Activated CD4-positive, alpha-beta T cell treated with anti-CD3 and anti-CD28 coated beads, Interleukin-10, Interleukin-2, amounts not matched to agents 100 ng/mL and 50 ng/mL, durations not matched to agents 16 hours and 8 hours (primary cell): ENCODE measurements at places on chromosomes 1 and 21.

GRCh38 chr1:16158993-16159831 is 3.3 kb upstream of the EPHA2 start:
- no peak for DNase-seq

- DNase-seq: no peak
These were observed 10.2 kb upstream of the OTUD7B start for GRCh38 chr1:150020711-150021110.

GRCh38 chr1:219161371-219161770 is 12.3 kb upstream of the LYPLAL1 start:
- no peak for DNase-seq

DNA sequence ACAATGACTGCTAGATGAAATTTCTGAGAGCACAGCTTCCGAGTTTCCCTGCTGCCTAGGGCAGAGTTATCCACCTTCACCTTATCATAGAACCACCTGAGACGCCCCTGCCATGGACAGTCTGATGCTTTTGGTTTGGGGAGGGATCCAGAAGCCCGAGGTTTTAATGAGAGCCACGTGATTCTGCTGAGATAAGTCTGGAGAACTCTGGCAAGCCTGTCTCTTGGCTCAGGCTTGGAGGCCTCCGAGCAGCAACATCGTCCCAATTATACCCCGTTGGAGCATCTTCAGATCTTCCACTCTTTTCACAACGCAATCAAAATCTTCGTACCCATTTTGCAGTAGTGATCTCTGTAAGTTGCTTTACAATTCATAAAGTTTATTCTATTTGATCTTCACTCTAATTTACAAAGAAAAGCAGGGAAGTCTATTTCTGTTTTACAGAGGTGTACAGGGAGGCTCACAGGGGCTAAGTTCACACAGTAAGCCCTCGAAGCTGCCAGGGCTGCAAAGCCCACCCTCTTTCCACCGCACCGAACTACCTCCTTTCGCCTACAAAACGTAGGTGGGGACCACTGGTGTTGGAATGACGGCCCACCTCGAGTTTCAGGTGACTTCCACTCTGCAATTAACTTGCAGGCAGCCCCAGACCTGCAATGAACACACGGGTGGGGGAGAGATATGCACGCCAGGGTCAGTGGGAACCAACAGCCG is 513 bp upstream of the HHAT start:
- no peak for DNase-seq

DNA sequence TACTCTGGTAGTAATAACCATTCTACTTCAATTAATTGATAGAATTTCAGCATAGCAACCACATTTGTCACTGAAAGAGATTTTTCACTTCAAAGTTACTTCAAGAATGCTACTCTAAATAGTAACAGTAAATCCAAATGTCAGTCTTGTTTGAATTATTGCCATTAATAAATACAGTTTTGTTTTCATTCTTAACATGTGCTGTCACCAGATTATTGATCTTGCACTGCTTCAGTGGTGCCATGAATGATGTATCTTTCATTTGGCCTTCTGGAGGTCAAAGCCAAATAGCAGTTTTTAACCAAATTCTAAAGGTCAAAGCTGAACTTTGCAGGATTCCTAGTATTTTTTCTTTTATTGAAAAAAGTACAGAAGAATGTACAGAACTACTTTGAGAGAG is 199.5 kb downstream of the PATJ start:
- DNase-seq: no peak

GRCh38 chr1:155313261-155313660 is 4.6 kb downstream of the FDPS start:
- DNase-seq: no peak

DNA sequence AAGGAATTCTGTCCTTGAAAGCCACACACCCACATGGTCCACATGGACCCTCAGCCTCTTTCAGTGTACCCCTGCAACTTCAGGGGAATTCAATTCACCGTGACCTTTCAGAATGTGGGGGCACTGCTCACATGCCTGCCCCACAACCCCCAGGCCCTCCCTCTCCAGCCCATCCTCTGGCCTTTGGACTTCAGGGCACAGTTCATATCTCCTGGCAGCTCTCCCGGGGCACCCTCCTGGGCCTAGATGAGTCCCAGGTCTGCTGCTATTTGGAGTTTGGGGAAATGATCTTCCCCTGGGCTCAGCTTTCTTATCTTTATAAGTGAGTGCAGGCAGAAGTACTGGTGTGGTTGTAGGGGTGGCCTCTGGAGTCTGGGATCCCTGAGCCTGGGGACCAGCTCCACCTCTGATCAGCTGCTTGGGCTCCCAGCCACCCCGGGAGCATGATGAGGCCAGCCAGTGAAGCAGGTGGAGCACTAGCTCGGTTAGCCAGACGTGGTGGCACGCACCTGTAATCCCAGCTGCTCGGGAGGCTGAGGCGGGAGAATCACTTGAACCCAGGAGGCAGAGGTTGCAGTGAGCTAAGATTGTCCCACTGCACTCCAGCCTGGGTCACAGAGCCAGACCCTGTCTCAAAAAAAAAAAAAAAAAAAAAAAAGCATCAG is 15.8 kb downstream of the C1orf167 start:
- no peak for DNase-seq

DNA sequence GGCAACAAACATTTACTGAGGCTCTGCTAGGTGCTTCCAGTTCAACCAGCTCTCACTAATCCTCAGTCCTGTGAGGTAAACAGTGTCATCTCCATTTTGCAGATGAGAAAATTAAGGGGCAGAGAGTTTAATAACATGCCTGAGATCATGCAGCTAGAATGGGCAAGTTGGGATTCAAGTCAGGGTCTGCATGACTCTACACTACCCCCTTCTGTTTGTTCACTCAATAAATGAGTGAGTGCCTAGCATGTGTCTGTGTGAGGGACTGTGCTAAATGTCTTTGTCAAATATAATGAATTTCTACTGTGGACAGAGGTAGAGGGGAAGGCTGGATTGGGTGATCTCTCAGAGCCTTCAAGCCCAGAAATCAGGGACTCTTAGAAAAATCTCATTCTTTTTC is 4.5 kb downstream of the PEF1 start:
- DNase-seq: no peak

DNA sequence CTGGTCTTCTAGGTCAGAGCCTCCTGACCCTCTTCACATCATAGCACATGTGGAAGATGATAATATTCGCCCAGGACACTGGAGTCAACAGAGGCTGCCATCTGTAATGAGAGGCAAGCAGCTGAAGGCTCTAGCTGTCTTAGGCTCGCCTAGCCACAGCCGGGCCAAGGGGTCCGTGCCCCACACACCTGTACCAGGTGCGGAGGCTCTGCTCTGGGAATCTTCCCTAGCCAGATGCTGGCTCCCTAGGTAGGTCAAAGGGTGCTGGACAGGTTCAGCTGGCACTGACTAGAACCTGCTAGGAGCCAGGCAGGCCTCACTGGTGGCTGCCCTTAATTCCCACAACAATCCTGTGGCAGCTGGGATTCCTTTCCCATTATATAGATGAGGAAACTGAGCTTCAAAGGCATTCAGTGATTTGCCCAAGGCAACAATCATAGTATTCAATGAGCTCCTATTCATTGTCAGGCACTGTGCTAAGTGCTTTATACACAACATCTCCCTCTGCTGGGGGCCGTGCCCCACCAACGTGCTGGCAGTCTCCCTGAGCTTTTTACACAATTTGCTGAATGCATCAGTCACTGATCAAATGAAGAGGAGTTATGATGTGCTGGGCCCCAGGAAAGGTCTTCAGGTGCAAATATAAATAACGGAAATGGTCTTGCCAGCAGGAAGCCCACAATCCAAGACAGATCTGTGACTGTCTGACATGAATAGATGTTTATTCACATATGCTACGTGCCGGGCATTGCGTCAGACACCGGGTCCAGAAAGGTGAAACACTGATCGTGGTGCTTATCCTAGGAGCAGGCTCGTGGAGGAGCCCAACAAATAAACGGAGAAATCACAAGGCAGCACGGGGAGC is 58.0 kb downstream of the DDX20 start:
- no peak for DNase-seq

DNA sequence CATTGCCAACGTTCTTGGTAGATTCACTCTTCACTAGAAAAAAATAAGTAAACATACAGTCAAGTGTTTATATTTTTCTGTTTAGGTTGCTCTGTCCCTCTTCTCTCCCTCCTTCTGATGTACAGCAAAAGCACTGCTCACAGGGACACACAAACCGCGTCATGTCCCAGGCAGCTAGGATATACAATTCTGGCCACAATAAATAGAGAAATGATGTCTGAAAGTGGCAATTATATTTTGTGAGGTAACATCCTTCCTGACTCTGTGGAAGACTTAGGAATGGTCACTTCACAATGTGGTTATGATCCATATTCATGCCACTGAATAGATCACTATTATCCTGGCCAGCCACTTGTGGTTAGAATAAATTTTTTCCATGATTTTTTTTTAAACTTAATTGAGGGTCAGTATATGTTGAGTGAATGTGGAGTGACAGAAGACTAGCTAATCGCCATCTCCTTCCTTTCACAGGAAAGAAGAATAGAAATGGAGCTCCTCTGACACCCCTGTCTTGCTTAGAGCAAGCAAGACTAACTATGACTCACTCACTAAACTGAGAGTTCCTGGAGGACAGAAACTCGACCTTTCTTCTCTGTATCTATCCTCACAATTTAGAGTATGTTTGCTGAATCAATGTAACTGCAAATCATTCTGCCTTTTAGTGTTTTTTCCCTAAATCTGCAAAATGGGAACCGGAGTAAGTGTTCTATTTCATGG is 54.0 kb downstream of the ZNHIT6 start:
- peak; percentile 5 for DNase-seq

DNA sequence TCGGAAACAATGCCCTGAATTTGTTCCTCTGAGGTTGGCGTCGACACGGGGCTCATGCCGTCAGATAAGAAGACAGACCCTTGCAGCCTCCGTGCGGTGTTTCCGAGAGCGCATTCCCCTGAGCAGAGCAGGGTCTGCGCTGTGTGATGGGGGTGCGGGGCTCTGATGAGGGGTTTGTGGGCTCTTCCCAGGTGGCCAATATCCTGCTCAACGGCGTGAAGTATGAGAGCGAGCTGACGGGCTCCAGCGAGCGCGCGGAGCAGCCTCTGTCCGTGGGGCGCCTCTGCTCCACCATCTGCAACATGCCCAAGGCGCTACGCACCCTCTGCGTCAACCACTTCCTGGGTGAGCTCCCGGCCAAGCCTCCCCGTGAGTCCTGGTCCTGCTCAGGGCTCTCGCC is 17.3 kb downstream of the SLC45A1 start:
- DNase-seq: no peak

DNA sequence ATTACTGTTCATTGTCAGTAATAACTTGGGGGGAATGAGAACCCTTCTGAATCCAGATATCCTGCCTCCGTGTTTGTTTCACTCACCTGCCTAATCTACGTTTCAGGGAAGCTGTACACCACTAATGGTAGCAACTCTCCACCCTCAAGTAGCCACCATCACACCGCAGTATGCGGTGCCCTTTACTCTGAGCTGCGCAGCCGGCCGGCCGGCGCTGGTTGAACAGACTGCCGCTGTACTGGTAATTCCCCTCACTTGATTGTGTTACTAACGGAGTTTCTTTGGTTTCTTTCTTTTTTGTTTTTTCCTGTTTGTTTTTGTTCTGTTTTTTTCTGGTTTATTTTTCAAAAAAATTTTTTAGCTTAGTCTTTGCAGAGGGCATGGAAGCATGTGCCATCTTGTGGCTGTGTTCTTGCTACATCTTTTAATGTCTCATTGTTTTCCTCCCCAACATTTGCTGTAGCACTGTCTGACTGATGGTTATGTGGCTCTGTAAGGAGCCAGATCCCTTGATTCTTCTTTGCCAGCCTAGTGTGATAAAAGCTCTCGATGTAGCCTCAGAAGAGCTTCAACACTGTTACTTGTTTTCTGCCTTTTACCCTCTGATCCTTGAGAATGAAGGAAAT is 15.9 kb upstream of the OLFML3 start:
- DNase-seq: no peak

- DNase-seq: no peak
These were observed 43.6 kb upstream of the COL18A1 start for GRCh38 chr21:45361033-45361997.

DNA sequence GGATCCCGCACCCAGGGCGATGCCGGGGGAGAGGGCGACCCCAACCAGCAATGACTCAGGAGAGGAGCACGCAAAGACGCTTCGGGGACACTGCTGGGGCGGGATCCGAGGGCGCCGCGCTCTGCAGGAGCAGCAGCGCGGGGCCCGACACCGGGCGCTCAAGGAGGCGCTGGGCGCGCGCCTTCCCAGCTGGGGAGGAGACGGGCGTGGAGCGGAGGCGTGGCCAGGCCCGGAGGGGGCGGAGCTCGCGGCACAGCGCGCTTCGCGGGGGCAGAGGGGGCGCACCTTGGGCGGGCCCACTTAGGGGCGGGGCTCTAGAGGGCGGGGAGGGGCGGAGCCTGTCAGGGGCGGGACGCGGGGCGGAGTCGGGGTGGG is 369 bp downstream of the SUMO3 start:
- peak; percentile 96 for DNase-seq

DNA sequence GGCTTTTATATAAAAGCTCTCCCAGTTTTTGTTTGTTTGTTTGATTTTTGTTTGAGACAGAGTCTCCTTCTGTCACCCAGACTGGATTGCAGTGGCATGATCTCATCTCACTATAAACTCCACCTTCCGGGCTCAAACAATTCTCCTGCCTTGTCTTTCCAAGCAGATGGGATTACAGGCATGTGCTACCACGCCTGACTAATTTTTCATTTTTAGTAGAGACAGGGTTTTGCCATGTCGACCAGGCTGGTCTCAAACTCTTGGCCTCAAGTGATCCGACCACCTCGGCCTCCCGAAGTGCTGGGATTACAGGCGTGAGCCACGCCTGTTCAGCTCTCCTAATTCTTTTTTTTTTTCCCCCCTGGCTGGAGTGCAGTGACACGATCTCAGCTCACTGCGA is 4.4 kb downstream of the PCAT6 start:
- DNase-seq: no peak

- DNase-seq: peak; percentile 34
These were observed 13.4 kb upstream of the PIAS3 start for GRCh38 chr1:145871994-145872924.

DNA sequence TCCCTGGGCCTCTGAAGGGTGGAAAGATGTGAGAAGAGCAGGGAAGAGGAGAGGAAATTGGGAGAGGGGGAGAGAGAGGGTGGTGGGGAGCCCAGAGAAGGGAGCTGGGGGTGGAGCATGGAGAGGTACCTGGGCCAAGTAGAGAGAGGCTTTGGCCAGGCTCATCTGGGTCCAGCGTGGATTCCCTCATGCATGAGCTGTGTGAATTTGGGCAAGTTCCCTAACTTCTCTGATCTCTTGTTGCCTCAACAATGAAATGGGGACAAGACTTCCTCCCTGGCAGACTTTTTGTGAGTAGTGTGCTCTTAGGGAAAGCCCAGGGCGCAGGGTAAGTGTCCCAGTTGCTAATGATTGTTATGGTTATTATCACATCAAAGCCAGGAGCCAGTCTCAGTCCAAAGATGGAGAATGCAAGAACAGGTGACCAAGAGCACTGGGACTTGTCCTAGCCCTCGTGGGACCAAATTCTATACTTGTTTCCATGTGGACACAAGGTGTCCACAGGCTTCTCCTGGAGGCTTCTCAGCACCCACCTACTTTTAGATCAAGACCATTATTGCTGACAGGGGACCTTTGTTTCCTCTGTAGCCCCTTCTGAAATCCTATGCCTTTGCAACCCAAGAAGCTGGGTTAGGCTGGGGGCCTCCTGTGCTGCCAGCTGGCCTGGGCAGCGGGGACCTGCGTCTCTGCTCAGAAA is 13.9 kb downstream of the IL6R start:
- DNase-seq: no peak
